CD4-positive, alpha-beta T cell treated with Interleukin-2 at 100 ng/mL for 4 hours (primary cell): ENCODE measurements at places on chromosomes 7 and 10.

DNA sequence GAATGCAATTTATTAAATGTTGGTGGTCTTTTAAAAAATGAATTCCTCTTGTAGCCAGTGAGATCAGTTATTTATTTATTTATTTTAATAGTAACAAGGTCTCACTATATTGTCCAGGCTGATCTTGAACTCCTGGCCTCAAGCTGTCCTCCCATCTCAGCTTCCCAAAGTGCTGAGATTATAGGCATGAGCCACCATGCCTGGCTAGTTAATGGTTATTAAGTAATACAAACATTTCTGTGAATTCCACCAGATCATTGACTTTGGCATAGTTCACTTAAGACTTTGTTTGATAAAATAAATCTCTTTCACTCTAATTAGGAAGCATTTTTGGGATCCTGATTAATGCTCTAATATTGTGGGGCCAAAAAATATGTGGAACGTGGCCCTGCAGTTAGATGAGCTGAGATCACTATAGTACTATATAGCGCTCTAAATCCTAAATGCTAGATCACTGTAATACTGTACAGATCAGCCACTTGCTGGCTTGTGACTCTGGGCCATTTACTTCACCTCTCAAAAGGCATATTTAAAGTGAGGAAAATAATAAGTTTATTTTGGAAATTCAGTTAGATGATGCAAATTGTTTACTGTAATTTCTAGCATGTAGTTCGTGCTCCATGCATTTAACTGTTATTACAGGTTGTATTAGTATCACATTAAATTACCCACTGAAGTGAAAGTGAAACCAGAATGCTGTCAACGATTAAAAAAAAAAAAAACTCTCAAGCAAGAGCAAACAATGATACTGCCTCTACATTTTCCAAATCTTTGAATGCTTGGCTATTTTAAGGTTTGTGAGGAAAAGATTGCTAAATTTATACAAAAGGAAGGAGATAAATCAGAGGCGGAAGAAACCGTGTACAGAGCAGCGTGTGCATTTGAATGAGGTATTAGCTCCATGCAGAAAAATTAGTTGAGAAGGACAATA is 15.9 kb upstream of the FAS start:
- no peak for DNase-seq

GRCh38 chr10:33151344-33151864 is 183.1 kb downstream of the NRP1 start:
- no peak for DNase-seq

DNA sequence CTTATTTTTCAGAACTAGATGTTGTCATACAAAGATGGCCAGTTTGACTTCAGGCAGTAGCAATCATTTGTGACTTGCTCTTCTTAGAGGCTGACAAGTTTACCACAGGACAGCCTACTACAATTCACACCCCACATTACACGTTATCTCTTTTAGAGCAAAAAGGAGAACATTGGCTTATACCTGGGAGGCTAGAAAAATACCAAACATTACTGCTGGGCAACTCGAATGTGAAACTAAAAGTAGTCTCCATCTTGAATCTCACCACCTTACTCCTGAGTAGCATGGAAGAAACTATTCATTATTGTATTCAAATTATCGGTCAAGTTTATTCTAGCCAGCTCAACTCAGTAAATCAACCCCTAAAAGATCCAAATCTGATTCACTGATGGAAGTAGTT is 90.7 kb upstream of the TMEM26 start:
- DNase-seq, result no peak

DNA sequence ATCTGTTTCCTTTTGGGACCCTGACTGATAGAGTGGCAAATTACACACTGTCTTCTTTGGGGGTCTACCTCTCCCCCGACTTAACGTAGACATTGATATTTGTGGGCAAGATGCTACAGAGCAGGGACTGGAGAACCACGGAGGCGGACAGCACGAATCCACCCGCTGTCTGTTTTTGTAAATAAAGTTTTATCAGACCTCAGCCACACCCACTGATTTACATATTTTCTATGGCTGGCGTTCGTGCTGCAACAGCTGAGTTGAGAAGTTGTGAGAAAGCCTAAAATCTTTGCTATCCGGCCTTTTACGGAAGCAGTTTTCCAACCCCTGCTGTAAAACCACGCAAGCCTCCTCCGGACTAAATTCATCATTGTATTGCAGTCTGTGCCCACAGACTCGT is 17.2 kb upstream of the SLC35B4 start:
- no peak for DNase-seq

GRCh38 chr10:121823993-121824463 is 103.8 kb downstream of the ATE1 start:
- peak; percentile 24 for DNase-seq

- no peak for DNase-seq
Observed at GRCh38 chr10:66837990-66838389, 87.8 kb upstream of the LRRTM3 start.

DNA sequence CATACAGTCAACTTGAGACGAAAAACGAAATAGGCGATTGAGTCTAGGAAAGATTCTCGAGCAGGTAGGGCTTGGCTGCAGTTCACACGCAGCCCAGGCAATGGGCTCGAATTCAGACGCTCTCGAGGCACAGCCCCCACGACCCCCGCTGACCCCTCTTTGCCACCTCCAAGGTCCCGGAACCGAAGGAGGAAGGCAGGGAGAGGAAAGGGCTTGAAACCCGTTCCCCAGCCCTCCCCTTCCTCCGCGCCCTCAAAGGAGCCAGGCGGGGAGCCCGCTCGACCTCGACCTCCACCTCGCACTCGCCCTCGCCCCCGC is 441 bp downstream of the CCDC186 start:
- DNase-seq, result no peak

GRCh38 chr10:2949948-2950354 is 117.4 kb upstream of the PFKP start:
- no peak for DNase-seq

GRCh38 chr10:8628351-8628750 is 573.9 kb downstream of the GATA3 start:
- no peak for DNase-seq

DNA sequence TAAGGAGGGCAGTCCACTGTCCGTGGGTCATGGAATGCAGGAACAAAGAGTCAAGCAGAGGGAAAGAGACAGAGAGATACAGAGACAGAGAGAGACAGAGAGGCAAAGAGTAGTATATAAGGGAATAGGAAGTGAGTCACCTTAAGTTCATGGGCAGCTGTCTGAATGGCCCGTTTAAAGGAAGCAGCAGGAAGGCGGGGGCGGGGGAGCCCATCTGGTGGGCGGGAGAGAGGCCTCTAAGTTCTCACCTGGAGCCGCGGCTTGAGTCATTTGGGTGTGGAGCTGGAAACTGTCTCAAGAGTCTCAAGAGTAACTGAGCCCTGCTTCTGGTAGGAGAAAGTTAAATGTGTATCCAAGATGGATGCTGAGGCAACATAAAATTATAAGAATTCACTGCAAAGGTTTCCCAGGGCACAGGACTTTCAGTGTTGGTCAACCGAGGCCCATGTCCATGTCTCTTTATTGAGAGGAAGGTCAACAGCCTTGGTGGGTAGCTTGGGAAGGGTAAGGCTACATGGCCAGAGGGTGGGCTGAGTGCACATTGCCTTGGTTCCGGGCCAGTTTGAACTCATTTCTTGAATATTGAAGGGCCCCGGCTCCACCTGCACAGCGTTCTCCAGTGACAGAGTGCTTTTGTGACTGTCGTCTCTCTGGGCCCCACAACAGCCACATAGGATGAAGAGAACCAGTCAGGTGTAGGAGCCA is 85.5 kb upstream of the CACUL1 start:
- no peak for DNase-seq

DNA sequence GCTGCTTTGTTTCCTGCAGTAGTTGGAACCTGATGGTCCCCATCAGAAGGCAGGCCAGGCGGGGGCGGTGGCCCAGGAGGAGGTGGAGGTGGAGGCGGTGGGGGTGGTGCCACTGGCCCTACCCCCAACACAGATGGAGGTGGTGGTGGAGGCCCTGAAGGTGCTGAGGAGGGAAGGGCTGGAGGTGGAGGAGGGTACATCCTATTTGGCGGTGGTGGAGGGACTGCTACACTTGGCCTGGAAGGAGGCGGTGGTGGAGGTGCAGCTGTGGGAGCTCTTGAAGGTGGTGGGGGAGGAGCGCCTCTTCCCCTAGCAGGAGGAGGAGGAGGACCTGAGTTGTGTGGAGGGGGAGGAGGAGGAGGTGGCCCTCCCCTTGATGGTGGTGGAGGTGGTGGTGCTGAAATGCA is 36.8 kb downstream of the LMOD2 start:
- DNase-seq, result no peak

GRCh38 chr7:55177068-55177530 is 158.3 kb downstream of the EGFR start:
- no peak for DNase-seq

- DNase-seq, result no peak
Observed at GRCh38 chr7:84216472-84216871, 21.9 kb upstream of the SEMA3A start.

- DNase-seq, result no peak
Observed at GRCh38 chr10:117727421-117727820, 184.9 kb downstream of the EMX2 start.

DNA sequence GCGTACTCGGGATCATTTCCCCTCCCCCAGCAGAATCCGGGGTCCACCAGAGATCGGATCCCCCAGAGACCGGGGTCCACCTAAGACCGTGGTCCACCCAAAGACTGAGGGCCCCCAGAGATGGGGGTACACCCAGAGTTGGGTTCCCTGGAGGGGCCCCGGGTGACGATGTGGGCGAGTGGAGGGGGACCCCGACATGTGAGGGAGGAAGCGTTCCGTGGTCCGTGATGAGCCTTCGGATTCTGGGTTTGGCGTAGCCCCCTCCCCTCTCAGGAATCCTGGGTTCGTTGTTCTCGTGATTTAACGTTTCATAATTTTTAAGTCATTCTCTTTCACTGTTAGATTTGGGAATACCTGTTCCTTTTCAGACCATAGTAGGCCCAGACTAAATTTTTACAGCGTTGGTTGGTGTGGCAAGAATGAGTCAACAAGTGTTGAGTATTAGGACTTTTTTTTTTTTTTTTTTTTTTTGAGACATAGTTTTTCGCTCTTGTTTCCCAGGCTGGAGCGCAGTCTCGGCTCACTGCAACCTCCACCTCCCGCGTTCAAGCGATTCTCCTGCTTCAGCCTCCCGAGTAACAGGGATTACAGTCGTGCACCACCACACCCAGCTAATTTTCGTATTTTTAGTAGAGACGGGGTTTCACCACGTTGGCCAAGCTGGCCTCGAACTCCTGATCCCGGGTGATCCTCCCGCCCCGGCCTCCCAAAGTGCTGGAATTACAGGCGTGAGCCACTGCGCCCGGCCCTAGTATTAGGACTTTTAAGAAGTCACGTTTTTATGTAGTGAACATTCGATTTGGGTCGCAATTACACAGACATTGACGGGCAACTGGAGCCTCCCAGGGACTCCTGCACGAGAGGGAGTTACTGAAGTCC is 672 bp downstream of the GTPBP4 start:
- peak; percentile 25 for DNase-seq

DNA sequence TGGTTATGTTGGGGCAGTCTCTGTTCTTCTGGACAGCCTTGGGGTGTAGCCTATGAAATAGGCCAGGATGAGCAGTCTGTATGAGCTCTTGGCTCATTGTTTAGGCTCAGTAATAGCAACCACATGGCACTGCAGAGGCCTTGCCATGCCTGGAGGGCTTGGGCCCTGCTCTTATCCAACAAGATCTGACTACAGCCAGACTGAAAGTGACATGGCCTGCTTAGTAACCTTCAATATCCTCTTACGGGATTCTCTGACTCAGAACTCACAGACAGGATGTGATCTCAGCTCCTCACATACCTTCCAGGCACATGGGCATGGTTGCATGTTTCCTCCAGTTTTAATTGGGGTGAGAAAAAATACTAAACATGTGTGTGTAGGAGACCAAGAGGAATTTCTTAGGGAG is 289.3 kb downstream of the PTEN start:
- DNase-seq, result peak; percentile 34

GRCh38 chr10:75948583-75948982 is 517.2 kb downstream of the LRMDA start:
- no peak for DNase-seq

GRCh38 chr7:130356121-130356875 is 11.7 kb downstream of the CPA5 start:
- DNase-seq, result no peak

DNA sequence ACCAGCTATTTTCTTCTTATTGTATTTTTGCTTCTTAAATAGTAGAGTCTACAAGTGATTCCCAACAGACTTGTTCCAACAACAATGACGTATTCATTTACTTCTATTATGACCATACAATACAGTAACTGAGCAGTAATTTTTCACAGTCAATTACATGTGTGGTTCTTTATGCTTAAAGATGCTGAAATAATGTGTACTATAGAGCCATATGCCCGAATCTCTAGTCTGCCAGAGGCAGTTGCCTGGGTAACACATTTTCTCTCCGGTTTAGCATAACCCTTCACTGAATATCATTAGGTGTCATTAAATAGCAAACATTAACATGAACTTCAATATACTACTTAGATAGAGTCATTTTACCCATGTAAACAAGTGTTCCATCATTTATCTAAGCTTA is 75.0 kb downstream of the SLC25A13 start:
- DNase-seq, result no peak

- no peak for DNase-seq
Observed at GRCh38 chr7:82605247-82605864, 161.8 kb upstream of the CACNA2D1 start.

- no peak for DNase-seq
Observed at GRCh38 chr10:130792096-130792845, 519.2 kb downstream of the TCERG1L start.

GRCh38 chr10:26540601-26541000 is 102.5 kb downstream of the APBB1IP start:
- DNase-seq, result no peak

DNA sequence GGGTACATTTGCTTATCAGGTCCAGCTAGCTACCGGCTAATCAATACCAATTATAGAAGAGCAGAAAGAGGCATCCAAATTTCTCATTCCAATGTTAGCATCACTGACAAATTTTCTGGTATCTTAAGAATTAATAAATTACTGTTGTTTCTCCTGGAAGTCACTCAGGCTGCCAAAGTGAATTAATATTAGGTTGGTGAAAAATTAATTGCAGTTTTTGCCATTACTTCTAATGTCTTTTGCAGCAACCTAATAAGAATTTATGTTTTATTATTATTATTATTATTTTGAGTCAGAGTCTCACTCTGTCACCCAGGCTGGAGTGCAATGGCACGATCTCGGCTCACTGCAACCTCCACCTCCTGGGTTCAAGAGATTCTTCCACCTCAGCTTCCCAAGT is 979.9 kb downstream of the TYW1 start:
- DNase-seq, result no peak

GRCh38 chr7:45149606-45150005 is 8.0 kb upstream of the RAMP3 start:
- DNase-seq, result no peak

- DNase-seq, result peak; percentile 1
Observed at GRCh38 chr7:2231992-2232765, 566 bp downstream of the MAD1L1 start.

DNA sequence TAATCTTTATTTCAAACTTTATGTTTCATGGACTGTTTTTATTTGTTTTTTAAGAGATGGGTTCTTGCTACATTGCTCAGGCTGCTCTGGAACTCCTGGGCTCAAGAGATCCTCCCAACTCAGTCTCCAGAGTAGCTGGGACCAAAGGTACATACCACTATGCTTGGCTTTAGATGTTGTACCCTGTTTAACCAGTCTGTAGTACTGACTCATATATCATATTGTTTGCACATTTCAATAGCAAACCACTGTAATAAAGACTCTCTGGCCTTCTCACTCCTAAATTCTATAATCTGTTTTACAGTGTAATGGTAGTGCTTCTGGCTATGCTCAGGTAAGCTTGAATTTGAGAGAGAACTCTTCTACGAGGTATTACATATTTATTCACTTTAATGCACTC is 413.6 kb upstream of the PCDH15 start:
- DNase-seq, result no peak

- DNase-seq, result no peak
Observed at GRCh38 chr7:111126987-111127386, 36.1 kb downstream of the LRRN3 start.

GRCh38 chr10:24370877-24371276 is 161.9 kb downstream of the KIAA1217 start:
- no peak for DNase-seq
